ENCODE measurements at places on chromosomes 7 and 10. TPM values are rescaled to one million over a fixed set of nuclear protein-coding genes. Genes with fewer than 3 reads are reported as not detected.

- H3K27me3 ChIP-seq, result peaks cover 6% of the 10 kb centered on the region
- DNase-seq, result no peak
- H3K36me3 ChIP-seq, result no peaks in the 10 kb centered on the region
These were observed 61.7 kb downstream of the GAD2 start for GRCh38 chr10:26278295-26278694.

Gene ACBD7
- total RNA-seq, result 0.81 TPM

DNA sequence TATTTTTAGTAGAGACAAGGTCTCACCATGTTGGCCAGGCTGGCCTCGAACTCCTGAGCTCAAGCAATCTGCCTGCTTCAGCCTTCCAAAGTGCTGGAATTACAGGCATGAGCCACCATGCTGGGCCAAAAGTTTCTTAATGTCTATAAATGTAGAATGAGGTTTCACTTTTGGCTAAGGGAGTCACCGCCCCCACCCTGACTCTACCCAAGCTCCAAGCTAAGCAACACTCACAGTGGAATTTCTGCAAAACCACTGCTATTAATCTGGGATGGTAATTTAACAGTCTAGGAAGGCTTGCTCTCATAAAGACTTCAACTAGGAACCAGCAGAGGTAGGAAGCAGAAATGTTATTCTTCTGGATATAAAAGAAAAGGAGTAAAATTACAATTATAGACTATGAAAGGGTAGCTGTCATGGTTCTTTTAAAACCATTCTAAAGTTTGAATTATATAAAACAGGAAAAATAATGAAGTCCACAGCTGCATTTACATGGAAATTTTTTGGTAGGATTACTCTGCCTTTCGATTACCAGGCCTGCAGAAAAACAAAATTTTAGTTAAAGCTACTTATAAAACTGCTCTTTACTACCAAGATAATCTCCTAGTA, 211.6 kb downstream of the SFMBT2 start:
- no peak overlapping the region for H3K27ac ChIP-seq
- peaks cover 2% of the 10 kb centered on the region for H3K27me3 ChIP-seq
- no peak for DNase-seq
- H3K4me3 ChIP-seq, result no peak overlapping the region
- peaks cover 9% of the 10 kb centered on the region for H3K36me3 ChIP-seq
- no peaks in the 10 kb centered on the region for H3K4me1 ChIP-seq

- H3K4me1 ChIP-seq, result no peaks in the 10 kb centered on the region
- H3K4me3 ChIP-seq, result no peak overlapping the region
- DNase-seq, result no peak
- H3K27ac ChIP-seq, result no peak overlapping the region
- H3K27me3 ChIP-seq, result no peaks in the 10 kb centered on the region
These were observed 331.9 kb upstream of the NUPR2 start for GRCh38 chr7:56447864-56448693.

- H3K27ac ChIP-seq, result no peak overlapping the region
- no peaks in the 10 kb centered on the region for H3K27me3 ChIP-seq
- H3K4me3 ChIP-seq, result no peak overlapping the region
- no peaks in the 10 kb centered on the region for H3K36me3 ChIP-seq
- no peak for DNase-seq
These were observed 17.7 kb downstream of the NPY start for GRCh38 chr7:24301703-24302102.
